ENCODE measurements at places on chromosomes 12 and 14.

DNA sequence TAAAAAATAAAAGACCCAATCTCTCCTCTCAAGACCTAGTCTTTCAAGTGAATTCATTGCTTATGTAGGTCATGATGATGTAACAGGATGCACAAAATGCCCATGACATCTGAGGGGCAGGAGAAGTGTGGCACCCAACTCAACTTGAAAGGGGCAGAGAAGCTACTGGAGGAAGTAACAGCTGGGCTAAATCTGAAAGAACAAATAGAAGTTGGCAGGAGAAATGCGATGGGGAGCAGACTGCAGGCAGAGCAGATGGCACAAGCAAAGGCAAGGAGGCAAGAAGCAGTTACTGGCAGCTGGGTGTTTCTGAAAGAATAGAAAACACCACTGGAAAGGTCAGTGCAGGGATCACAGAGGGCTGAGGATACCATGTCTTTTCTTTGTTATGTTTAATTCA, 14.6 kb downstream of the SLC38A4 start:
- DNase-seq, result no peak

DNA sequence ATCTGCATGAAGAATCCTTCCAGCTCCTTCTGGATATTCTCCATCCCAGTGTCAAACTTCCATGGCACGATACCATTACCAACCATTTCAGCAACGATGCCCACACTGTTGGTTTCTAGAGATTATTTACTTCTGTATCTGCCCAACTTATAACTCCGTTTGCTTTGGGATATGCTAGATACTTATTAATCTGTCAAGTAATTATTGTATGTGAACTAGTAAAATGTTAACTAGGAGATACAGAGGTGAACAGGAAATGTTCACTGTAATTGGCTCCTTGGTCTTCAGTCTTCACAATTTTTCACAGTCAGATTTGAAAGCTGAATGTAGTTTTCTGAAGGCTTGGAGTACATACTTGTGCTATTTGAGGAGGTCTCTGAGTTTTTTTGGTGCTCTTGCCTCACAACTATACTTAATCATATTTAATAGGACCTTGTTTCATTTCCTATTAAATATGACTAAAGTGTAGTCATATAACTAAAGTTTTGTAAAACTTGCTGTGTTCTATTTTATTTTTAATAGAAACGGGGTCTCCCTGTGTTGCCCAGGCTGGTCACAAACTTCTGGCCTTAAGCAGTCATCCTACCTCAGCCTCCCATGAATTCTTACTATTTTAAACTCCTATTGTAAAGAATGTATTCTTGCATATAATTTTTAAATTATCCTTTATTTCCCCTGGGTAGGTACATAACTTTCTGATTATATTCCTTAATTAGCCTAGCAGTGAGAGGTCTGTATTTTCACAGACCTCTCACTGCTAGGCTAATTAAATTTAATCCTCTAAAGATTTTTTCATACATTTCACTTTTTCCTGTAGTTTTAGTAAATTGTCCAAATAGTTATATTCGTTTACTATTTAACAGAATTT, 79.7 kb downstream of the FGD4 start:
- DNase-seq, result no peak

- no peak for DNase-seq
These were observed 3.9 kb downstream of the SAMD4A start for GRCh38 chr14:54570631-54571415.

DNA sequence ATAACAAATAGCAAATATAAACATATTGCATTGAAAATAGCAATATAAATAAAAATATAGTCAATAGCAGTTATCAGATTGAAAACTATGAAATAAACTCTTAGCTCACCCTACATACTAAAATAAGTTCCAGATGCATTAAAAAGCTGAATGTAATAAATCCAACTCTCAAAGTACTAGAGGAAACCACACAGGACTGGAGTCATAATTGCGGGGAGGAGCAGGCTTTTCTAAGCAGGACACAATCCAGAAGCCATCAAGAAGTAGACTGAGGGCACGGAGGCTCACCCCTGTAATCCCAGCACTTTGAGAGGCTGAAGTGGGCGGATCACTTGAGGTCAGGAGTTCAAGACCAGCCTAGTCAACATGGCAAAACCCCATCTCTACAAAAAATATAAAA, 22.2 kb downstream of the GSC start:
- no peak for DNase-seq

DNA sequence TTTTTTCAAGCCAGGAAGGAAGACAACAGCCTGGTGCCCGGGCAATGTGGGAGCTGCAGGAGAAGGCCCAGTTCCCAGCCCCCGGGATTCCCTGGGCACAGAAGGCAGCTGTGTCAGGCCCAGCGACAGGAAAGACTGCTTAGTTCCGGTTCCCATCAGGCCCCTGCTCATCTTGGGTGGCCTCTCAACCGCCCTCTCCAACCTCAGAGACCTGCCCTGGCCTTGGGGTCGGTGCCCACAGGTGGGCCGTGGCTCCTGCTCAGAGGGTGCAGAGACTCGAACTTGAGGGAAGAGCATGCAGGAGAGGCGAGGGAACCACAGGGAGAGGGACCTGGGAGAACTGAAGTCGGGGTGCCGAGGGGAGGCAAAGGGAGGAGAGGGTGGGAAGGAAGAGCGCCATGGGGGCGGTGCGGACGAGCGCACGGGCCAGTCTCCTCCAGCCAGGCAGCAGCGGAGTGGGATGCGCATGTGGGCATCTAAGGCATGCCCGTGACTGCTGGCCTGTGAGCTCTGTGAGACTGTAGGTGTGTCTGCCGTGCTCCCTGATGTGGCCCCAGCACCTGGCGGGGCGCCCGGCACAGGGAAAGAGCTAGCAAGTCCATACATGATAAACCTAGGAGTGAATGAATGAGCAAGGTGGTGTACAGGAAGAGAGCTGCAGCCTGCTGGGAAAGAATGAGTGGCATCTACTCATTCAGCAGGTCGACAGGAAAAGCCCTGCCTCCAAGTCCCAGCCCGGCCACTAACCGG, 42.7 kb downstream of the SSH1 start:
- DNase-seq, result no peak

- no peak for DNase-seq
These were observed 18.8 kb downstream of the TCP11L2 start for GRCh38 chr12:106321139-106321850.

DNA sequence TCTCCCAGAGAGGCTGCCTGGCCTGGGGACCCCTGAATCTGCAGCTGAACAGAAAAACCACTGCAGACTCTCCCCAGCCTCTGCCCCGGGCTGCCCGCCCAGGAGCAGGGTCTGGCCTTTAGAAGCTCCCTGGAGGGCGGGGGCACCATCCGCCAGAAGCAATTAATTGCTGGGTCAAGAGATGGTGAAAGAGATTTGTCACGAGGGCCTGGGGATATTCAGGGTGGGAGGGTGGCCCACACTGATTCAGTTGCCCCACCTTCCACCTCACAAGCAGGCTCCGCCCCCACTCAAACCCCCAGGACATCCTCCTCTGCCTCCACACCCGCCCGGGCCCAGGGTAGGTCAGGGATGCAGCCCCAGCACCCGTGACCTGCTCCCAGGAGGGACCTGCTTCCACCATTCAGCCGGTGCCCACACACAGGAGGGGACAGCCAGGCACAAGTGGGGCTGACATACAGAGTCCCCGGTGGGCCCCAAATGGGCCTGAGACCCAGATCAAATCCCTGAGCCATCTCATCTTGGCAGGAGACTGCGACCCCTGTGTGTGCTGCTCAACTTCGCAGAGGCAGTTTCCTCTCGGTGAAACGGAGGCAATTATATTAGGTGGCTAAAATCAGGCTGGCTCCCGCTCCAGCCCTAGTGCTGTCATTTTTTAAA, 23.0 kb downstream of the NCOR2 start:
- DNase-seq, result no peak

GRCh38 chr12:111557271-111558106, 41.6 kb downstream of the ATXN2 start:
- DNase-seq, result no peak

DNA sequence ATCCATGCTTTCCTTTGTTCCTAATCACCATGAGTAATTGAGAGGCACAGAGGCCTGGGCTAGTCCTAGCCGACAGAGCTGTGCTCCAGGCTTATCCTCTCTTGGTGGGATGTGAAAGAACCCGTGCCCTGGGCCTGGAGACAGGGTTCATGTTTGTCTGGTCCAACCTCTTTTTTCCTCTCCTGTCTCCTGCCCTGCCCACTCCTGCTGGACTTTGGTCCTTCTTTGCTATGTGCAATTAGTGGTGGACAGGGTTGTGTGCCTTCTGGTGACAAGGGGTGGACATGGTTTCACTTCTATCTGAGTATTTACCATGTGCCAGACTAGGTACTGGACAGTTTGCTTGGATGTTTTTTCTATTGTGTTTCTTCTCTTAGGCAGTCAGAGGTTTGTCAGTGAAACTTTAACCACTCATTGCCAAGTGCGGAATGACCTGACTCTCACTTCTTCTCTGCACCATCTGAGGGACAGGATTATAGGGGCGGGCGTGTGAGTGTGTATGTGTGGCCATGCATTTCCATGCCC, 126.1 kb downstream of the SMOC1 start:
- DNase-seq, result no peak

DNA sequence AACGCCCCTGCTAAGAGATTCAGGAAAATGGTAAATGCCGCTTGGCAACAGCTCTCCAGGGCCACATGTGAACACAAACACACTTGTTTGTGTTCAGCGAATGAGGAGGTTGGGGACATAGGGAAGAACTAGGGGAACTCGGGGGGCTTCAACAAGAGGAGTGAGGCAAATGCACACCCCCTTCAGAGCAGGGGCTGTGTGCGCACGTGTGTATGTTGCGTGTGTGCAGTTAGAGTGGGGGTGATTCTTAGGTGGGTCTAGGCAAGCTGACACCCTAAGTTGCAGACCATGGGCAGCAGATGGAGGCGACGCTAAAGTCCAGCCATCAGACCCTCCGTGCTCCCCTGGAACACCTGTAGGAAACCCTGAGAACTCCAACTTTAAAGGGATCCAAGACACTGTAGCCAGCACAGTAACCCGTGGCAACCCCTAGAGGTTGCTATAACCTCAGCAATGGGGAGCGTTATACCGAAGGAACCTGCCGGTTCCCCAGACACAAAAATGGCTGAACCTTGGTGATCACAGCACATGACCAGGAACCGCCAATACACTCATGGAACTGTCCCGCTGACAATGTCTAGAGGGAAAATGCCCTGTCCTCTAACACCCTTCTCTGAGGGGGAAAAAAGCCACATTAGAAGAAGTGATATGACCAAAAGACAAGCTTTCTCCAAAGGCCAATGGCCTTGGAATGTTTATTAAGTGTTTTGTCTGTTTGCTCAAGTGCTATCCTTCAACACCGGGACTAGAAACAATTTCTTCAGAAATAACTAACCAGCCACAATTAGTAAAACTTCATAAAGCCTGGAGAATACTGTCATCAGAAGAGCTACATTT, 86.5 kb upstream of the CEP83 start:
- DNase-seq, result peak; percentile 43

DNA sequence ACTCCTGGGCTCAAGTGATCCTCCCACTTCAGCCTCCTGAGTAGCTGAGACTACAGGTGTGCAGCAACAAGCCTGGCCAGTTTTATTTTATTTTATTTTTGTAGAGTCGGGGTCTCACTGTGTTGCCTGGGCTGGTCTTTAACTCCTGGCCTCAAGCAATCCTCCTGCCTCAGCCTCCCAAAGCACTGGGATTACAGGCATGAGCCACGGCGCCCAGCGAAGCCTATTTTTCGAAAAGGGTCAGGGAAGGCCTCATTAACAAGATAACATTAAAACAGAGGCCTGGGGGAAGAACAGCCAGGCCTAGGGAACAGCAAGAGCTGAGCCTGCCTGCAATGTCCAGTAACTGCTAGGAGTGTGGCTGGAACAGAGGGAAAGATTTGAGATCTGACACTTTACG, 36.1 kb upstream of the VRK1 start:
- DNase-seq, result no peak

DNA sequence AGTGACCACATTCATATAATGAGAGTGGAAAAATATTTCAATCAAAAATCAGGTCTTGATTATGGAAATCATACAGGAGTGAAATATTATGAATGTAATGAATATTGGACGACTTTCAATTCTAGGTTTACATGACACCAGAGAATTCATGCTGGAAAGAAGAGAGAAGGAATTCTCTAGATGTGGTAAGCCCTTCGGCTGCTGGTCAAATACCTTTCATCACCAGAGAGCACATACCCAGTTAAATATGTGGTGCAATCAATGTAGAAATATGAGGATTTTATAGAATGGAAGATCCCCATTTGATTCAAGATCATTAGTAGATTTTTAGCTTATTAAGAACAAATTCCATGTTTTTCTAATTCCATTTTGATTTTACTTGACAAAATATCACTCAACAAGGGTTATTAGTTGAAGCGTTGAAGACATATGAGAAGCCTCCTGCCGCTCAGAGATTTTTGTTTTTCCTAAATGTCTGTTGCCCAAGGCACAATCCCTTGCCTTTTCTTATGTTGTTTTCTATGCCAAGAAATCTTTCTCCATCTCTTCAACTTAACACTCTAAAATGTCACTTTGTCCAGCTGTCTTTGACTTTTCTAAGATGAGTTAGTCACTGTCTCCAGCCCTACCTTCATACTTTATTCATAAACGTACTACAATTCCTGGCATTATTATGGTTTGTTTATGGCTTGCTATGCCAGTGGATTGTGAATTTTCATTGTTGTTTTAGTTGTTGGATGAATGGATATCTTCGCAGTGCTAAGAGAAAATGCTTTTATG, 72.8 kb upstream of the ZDHHC17 start:
- no peak for DNase-seq

GRCh38 chr12:104478396-104479122, 21.8 kb downstream of the CHST11 start:
- DNase-seq, result no peak

GRCh38 chr12:105338966-105339365, 8.5 kb downstream of the C12orf75 start:
- no peak for DNase-seq

GRCh38 chr12:91931111-91931510, 214.5 kb downstream of the BTG1 start:
- no peak for DNase-seq

GRCh38 chr12:67802731-67803130, 154.2 kb downstream of the DYRK2 start:
- no peak for DNase-seq

DNA sequence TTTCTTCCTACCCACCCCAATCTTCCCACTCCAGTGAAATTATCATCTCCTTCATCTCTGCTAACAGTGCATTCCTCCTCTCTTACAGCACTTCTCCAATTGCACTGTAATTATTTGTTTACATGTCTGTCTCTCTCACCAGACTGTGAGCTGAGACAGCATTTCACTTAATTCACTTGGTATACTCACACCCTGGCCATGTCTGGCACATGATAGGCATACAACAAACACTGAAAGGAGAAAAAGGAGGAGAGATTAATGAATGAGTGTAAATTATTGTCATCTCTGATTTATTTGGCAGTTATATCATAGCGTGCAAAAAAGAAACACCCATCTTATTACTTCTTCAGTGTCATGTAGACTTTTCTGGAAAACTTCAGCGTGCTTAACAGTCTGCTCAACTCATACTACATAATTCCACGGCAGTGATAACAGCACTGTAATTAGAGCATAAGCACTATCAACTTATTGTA, 452.3 kb downstream of the ADAMTS20 start:
- no peak for DNase-seq

GRCh38 chr14:87000081-87000480, 992.9 kb downstream of the GALC start:
- DNase-seq, result no peak

GRCh38 chr12:41634091-41634490, 446.0 kb downstream of the PDZRN4 start:
- DNase-seq, result no peak

- DNase-seq, result peak; percentile 72
These were observed 48.5 kb downstream of the NTF3 start for GRCh38 chr12:5480218-5480937.

- DNase-seq, result no peak
These were observed 55.7 kb upstream of the MUCL1 start for GRCh38 chr12:54798651-54799050.

Data from neuronal stem cell (in vitro differentiated cells).